T-helper 17 cell (primary cell): ENCODE measurements at places on chromosomes 2 and 18. TPM values are rescaled to one million over a fixed set of nuclear protein-coding genes. Genes with fewer than 3 reads are reported as not detected.

Gene COLEC11
- not detected for total RNA-seq

Gene POTEJ
- not detected for total RNA-seq

Gene IL1R1
- 14.3 TPM for total RNA-seq

Gene MARCO
- not detected for total RNA-seq

Gene PAX8
- 0.21 TPM for total RNA-seq

Gene GDF7
- 0.16 TPM for total RNA-seq

Gene IL36G
- total RNA-seq: not detected

Gene POTEI
- total RNA-seq: not detected

DNA sequence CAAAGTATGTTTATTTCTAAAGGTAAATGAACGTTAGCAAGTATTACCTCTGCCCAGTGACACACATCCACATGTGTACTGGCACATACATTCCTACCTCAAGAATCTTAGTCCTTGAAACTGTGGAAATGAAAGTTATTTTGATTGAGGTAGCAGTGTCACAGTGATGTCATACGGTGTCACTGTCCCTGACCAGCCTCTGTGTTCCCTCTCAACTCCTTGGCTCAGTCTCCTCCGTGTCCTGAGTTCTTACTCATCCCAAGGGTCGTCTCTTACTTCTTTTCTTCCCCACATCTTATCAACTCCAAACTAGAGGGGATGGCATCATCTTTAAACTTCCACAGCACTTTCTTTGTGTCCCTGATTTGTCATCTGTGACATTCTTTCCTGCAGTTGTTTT, 3.3 kb downstream of the NCK2 start:
- DNase-seq: no peak
- peak overlapping the region; percentile 99 for H3K27ac ChIP-seq
- no peaks in the 10 kb centered on the region for H3K27me3 ChIP-seq
- H3K4me1 ChIP-seq: peaks cover 65% of the 10 kb centered on the region

- DNase-seq: no peak
- no peaks in the 10 kb centered on the region for H3K36me3 ChIP-seq
- peaks cover 53% of the 10 kb centered on the region for H3K27me3 ChIP-seq
- H3K4me3 ChIP-seq: no peak overlapping the region
These were observed 30.2 kb upstream of the ALK start for GRCh38 chr2:29951576-29951975.

DNA sequence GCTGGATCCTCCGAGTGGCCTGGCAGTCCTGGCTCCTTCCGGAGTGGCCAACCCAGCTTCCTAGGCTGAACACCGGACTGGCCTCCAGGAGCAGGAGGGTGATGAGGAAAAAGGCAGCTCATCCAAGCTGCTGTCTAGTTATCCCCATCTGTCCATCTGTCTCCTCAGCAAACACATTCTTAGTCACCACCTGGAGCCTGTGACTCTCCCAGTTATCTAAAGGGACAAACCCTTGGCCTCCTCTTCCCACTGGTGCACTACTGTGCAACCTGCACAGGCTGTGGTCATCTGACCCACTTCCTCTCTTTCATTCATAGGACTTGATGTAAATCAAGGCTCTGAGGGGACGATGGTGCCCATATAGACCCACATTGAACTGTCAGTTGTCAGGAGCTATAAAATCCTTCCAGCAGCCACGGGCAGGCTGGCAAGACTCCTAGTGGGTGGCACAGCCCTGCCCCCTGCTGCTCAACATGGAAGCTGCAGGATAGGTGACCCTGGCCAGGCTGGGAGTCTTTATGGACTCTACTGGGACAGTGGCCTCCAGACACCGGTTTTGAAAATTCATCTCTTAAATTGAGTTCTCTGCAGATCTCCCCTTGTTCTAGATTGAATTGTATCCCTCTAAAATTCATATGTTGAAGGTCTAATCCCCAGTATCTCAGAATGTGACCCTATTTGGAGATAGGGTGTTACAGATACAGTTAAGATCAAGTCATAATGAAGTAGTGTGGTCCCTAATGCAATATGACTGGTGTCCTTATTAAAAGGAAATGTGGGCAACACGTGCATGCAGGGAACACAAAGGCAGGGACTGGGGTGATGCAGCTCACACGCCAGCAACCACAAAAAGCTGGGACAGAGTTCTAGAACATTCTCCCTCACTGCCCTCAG, 29.3 kb upstream of the DUSP2 start:
- peaks cover 10% of the 10 kb centered on the region for H3K4me1 ChIP-seq
- no peaks in the 10 kb centered on the region for H3K36me3 ChIP-seq
- DNase-seq: peak; percentile 82
- H3K27ac ChIP-seq: peak overlapping the region; percentile 19

- peak overlapping the region; percentile 72 for H3K27ac ChIP-seq
- H3K4me3 ChIP-seq: peak overlapping the region; percentile 55
- peaks cover 82% of the 10 kb centered on the region for H3K4me1 ChIP-seq
- H3K27me3 ChIP-seq: no peaks in the 10 kb centered on the region
- no peak for DNase-seq
These were observed 76.0 kb downstream of the EPC2 start for GRCh38 chr2:148720501-148721001.

DNA sequence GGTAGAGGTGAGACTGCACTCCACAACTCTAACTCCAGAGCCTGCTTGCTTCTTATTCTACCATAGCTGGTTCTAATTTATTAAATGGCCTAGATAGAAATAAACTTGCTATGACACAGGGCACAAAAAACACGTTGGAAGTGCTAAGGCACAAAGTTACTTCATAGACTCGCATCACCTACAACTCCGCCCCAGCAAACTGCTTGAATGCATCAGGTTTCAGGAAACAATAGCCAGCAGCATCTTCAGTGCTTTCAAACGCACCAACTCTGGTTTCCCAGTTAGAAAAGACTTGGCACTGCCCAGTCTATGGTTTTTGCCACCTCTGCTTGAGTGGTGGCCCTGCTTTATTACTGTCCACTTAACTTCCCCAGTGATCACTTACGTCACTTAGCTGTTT, 142.6 kb downstream of the RIF1 start:
- no peak overlapping the region for H3K27ac ChIP-seq
- no peaks in the 10 kb centered on the region for H3K27me3 ChIP-seq
- no peak overlapping the region for H3K4me3 ChIP-seq
- no peaks in the 10 kb centered on the region for H3K36me3 ChIP-seq
- no peaks in the 10 kb centered on the region for H3K4me1 ChIP-seq
- no peak for DNase-seq

- peak overlapping the region; percentile 90 for H3K4me3 ChIP-seq
- H3K27me3 ChIP-seq: no peaks in the 10 kb centered on the region
- peaks cover 64% of the 10 kb centered on the region for H3K4me1 ChIP-seq
- H3K36me3 ChIP-seq: peaks cover 2% of the 10 kb centered on the region
These were observed 2.6 kb downstream of the ITGA6 start for GRCh38 chr2:172430027-172430426.

DNA sequence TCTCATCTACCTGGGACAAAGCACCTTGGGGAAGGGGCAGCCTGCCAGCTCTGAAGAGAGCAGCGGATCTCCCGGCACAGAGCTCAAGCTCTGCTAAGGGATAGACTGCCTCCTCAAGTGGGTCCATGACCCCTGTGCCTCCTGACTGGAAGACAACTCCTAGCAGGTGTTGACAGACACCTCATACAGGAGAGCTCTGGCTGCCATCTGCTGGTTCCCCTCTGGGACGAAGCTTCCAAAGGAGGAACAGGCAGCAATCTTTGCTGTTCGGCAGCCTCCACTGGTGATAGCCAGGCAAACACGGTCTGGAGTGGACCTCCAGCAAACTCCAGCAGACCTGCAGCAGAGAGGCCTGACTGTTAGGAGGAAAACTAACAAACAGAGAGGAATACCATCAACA, 549.9 kb upstream of the LRATD1 start:
- no peaks in the 10 kb centered on the region for H3K36me3 ChIP-seq
- H3K27me3 ChIP-seq: no peaks in the 10 kb centered on the region
- H3K4me1 ChIP-seq: no peaks in the 10 kb centered on the region
- H3K4me3 ChIP-seq: no peak overlapping the region
- no peak for DNase-seq

- peaks cover 22% of the 10 kb centered on the region for H3K27me3 ChIP-seq
- no peak overlapping the region for H3K4me3 ChIP-seq
- H3K27ac ChIP-seq: no peak overlapping the region
- DNase-seq: no peak
- peaks cover 4% of the 10 kb centered on the region for H3K4me1 ChIP-seq
These were observed 25.4 kb upstream of the TMEM131 start for GRCh38 chr2:98020992-98021713.

- H3K27me3 ChIP-seq: no peaks in the 10 kb centered on the region
- H3K36me3 ChIP-seq: no peaks in the 10 kb centered on the region
- H3K4me3 ChIP-seq: peak within 1 kb of the TSS; percentile 90
- H3K4me1 ChIP-seq: peaks cover 11% of the 10 kb centered on the region
- DNase-seq: peak; percentile 14
These were observed at the start of gene INPP1 for GRCh38 chr2:190343536-190344275. TSS of gene INPP1 (plus strand) at chr2:190343589. CDS start at chr2:190360103, 16,514 bp downstream.

GRCh38 chr2:222811828-222812227, 49.0 kb upstream of the ACSL3 start:
- DNase-seq: no peak
- H3K27me3 ChIP-seq: peaks cover 6% of the 10 kb centered on the region
- H3K36me3 ChIP-seq: no peaks in the 10 kb centered on the region
- no peak overlapping the region for H3K4me3 ChIP-seq
- no peaks in the 10 kb centered on the region for H3K4me1 ChIP-seq
- H3K27ac ChIP-seq: no peak overlapping the region

- H3K36me3 ChIP-seq: no peaks in the 10 kb centered on the region
- H3K4me1 ChIP-seq: no peaks in the 10 kb centered on the region
- H3K27me3 ChIP-seq: peaks cover 22% of the 10 kb centered on the region
- no peak for DNase-seq
- peak overlapping the region; percentile 43 for H3K27ac ChIP-seq
- no peak overlapping the region for H3K4me3 ChIP-seq
These were observed 32.9 kb downstream of the ARHGEF4 start for GRCh38 chr2:130869441-130870160.

DNA sequence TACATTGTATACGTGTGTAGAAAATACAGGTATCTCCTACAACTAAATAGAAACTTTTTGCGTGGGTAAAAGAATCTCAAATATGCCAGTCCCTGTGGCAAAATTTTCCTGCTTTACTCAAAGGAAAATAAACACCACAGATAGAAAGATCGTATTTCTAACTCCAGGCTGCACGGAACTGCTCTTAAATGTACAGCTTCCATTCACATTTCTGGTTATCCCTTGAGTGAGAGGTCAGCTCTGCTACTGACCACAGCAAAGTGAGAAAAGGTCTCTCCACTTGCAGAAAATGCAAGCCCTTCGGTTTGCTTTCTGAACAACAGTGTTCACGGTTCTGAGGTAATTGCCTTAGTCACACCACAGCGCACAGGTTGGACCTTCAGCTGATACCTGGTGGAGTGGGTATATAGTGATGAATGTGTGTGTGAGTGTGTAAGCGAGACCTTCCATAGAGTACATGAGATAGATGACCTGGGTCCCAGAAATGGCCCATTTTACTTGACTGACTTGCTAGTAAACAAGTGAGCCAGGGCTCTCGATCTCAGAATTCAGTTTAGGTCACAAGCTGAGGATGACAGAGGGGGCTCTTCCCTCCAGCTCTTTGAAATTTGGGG, 52.1 kb downstream of the ALPK2 start:
- no peak overlapping the region for H3K27ac ChIP-seq
- H3K36me3 ChIP-seq: peaks cover 3% of the 10 kb centered on the region
- H3K4me3 ChIP-seq: no peak overlapping the region
- DNase-seq: no peak

GRCh38 chr2:215419113-215419512, 16.8 kb downstream of the FN1 start:
- no peak overlapping the region for H3K4me3 ChIP-seq
- no peak for DNase-seq
- peaks cover 51% of the 10 kb centered on the region for H3K27me3 ChIP-seq
- H3K4me1 ChIP-seq: no peaks in the 10 kb centered on the region
- no peaks in the 10 kb centered on the region for H3K36me3 ChIP-seq

GRCh38 chr18:45684341-45685115, 39.5 kb upstream of the SLC14A1 start:
- H3K4me1 ChIP-seq: peaks cover 57% of the 10 kb centered on the region
- no peaks in the 10 kb centered on the region for H3K36me3 ChIP-seq
- peak overlapping the region; percentile 29 for H3K27ac ChIP-seq
- no peak overlapping the region for H3K4me3 ChIP-seq
